HFFc6 (cell line): ENCODE measurements at places on chromosomes 16 and 17. TPM values are rescaled to one million over a fixed set of nuclear protein-coding genes. Genes with fewer than 3 reads are reported as not detected.
A peak's percentile ranks its signal among the peaks of the same experiment; 100 is the strongest.

KIF2B gene
- total RNA-seq, result not detected in 3 replicates

GRCh38 chr17:72184805-72185204 is 64.0 kb downstream of the SOX9 start:
- no peaks in the 10 kb centered on the region for H3K4me1 ChIP-seq
- peak; percentile 7 for DNase-seq
- no peak overlapping the region for H3K4me3 ChIP-seq

- no peak for DNase-seq
- H3K36me3 ChIP-seq, result peaks cover 5% of the 10 kb centered on the region; the same call in 1 of the 2 replicates
- peaks cover 70% of the 10 kb centered on the region for H3K4me1 ChIP-seq
- no peak overlapping the region for H3K4me3 ChIP-seq
- H3K27ac ChIP-seq, result peak overlapping the region; percentile 72
These were observed 115.4 kb downstream of the ZNF778 start for GRCh38 chr16:89332902-89333245.

SDR42E2 gene
- total RNA-seq, result not detected in 3 replicates

DNA sequence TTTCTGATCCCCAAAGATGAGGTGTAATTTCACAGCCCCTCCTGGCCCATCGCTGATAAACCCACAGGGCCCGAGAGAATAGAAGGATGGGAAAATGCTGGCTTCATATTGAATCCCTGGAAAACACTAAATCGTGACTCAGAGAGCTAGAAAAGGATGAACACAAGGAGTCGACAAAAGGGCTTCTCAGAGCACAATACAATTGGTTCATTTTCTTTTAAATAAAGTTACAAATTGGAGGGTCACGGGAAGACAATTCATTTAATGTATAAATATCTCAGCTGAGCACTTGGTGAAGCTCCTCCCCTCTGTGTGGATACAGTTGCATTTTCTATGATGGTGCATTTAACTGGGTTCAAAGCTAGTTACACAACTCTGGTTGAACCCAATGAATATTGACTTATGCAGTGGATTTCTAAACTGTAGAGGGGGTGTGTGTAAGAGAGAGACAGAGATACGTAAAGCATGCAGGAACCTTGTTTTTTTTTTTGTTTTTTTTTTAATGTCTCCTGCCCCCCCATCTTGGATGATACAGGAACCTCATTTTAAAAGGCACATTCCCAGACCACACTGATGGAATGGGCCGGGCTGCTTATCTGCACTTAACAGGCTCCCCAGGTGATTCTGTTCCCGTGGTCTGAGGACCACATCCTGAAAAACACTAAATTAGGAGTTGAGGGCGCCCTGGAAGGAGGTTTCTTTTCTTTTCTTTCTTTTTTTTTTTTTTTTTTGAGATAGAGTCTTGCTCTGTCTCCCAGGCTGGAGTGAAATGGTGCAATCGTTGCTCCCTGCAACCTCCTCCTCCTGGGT is 14.1 kb downstream of the TTYH2 start:
- no peaks in the 10 kb centered on the region for H3K36me3 ChIP-seq
- no peaks in the 10 kb centered on the region for H3K4me1 ChIP-seq
- no peak overlapping the region for H3K4me3 ChIP-seq
- no peak overlapping the region for H3K27ac ChIP-seq
- peaks cover 9% of the 10 kb centered on the region for H3K27me3 ChIP-seq
